Caudate nucleus (tissue), 63 donors: ENCODE measurements at places on chromosomes 5 and 9.

DNA sequence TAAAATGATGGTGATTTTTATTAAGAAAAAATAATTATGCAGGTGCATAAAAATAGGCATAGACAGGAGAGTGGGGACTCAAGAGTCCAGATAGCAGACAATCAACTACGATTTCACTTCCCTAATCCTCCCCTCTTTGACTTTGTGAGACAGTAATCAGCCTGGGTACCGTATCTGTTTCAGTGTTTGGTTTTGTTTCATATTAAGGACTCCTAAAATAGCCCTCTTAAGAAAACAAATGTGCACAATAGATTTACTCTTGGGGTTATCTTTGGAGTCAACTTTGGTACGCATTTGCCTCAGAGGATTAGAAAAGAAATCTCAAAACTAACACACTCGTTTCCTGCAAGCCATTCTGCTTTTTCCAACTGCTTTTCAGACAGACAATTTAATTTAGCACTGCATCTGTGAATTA, 96.3 kb downstream of the ZNF608 start:
- DNase-seq: no peak

- no peak for DNase-seq
Measured at GRCh38 chr9:93597871-93598646, 21.7 kb downstream of the PHF2 start.

DNA sequence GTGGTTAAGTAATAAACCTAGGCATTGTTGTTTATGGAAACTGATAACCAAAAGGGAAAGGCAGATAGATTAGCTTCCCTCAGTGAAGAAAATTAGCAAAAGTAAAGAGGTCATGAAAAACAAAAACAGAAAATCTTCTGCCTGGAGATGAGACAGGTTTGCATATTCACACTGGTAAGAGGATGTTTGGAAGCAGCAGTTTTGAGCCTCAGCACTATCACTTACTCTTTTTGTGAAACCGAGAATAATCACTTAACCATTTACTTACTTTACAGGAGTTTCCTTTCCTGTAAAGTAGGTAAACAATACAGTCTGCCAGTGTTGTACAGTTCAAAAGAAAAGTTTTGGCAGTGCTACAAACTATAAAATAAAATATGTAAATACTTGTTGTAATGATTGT, 35.5 kb upstream of the EMB start:
- DNase-seq: no peak

GRCh38 chr5:100634937-100635534, 99.9 kb downstream of the FAM174A start:
- no peak for DNase-seq

DNA sequence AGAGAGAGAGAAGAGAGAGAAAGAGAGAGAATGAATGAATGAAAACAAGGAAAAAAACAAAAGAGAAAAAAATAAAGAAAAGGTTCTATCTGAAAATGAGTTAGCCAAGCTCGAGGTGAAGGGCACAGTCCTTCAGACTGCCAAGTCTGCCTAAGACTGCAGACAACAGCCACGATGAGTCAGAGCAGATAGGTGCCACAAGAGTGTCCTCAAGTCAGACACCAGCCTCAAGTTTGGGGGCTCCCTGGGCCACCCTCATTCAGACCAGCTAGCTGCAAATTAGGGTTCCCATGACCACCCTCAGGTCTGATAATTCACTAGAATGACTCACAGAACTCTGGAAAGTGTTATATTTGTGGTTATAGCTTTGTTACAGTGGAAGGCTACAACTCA, 13.9 kb upstream of the HABP4 start:
- no peak for DNase-seq

DNA sequence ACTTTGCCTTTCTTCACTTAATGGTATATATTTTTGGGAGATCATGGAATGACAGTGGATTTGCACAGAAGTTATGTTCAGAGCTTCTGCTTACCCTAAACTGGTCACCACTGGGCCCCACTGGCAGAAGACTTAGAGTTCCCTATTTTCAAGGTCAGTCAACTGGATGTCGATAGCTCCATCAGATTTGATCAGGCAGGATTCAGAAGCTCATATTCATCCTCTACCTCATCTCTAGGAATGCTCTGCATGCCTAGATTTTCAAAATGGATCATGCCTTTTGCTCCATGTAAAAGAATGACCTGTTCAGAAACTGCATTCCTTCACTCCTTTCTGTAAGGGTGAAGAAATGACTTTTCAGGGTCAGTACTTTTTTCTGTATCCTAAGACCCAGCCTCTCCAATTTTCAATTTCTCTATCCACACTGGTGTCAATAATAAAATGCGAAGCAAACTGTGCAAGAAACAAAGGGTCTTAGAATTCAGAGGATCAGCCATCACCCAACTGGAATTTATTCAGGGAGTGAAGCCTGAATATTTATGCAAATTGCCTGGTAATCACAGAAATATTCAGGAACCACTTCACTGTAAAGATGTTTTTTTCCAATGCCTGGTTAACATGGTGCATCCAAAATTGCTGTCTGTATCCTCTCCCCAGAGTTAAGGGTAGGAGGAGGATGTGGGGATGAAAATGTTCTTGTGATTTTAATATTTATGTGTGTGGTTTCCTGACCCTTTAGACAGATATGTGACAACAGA, 125.4 kb downstream of the DOCK2 start:
- DNase-seq: no peak

DNA sequence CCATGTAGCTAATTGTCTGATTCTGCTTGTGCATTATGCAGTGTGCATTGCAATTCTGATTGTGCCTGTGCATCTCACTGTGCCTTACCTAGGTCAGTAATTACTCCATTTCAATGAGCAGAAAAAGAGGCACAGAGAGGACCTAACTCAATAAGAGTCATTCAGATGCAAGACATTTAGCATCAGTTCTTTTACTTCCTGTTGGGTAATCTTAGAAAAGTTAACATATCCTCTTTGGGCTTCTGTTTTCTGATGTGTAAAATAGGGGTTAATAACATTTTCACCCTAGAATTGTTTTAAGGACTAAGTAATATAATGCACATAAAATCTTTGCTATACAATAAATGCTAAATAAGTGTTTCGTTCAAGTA, 7.0 kb upstream of the DCTN4 start:
- no peak for DNase-seq

DNA sequence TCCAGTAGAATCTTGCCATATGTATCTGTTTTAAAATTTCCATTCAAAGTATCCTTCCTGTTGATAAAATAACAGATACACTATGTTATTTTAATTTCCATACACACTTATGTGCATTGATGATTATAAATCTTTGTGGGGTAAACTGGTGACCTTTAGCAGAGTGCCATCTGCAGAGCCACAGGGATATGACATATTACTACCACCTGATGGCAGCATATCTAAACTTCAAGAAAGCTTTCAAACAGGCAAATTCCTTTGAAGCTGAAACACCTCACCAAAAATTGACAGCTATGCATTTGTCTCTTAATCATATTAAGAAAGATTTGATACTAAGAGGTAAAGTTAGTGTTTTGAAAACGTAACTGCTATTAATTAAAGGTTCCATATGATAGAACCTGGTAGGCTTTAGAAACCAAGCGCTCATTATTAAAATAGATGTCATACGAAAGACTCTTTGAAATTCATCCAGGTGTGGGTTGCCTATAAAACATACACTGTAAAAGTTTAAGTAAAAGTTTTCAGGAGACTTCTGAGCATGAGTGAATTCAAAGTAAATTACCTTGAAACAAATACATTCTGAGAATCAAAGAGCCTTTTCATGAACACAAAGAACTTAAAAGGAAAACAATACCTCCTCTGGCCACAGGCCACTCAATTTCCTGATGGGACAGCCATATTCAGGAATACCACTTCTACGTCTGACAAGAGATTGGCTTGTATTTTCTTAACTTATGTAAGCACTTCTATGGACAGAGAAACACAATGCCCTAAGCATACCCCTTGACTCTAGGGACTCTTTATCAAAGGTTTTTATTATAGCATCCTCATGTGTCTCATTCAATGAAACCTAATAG, 93.3 kb downstream of the KIAA0825 start:
- DNase-seq: no peak

- DNase-seq: no peak
Measured at GRCh38 chr9:113653746-113654604, 190.4 kb downstream of the RGS3 start.

- DNase-seq: no peak
Measured at GRCh38 chr9:92748233-92748497, 16.5 kb downstream of the BICD2 start.

DNA sequence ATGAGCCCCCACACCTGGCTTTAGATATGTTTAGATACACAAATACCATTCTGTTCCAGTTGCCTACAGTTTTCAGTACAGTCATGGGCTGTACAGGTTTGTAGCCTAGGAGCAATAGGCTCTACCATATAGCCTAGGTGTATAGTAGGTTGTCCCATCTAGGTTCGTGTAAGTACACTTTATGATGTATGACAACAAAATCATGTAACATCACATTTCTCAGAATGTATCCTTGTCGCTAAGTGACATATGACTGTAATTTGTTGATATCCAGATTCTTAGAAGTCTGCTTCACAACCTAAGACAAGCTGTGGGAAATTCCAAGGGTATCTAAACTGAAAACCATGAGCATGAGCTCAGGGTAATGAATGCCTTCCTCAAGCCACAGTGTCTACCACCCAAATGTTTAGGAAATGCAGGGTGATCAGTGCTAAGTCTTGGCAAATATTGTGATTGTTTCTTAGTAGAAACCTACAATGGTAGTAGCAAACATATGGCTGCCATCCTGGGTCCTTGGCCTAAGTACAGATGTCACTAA, 8.4 kb downstream of the ECM2 start:
- DNase-seq: no peak

DNA sequence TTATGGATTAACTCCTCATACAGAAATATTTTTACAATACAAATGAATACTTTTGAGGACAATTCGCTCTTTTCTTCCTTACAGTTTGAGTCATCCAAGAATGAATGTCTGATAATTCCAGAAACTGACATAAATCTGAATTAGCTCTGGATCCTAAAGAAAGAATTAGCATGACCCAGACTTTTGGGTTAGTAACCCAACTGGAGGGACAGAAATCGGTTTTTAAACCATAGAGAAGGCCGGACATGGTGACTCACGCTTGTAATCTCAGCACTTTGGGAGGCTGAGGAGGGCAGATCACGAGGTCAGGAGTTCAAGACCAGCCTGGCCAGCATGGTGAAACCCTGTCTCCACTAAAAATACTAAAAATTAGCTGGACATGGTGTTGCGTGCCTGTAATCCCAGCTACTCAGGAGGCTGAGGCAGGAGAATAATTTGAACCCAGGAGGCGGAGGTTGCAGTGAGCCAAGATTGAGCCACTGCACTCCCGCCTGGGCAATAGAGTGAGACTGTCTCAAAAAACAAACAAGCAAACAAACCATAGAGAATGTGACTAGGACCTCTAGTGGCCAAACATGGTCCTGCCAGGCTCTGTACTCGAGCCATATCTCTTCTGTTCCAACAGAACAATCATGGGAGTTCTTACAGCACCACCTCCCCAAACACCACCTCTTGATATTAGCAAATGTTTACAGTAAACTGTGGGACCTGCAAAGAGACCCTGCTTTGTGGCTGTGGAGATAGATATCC, 44.8 kb downstream of the LURAP1L start:
- no peak for DNase-seq

- no peak for DNase-seq
Measured at GRCh38 chr5:59099270-59099994, 516.6 kb downstream of the RAB3C start.

DNA sequence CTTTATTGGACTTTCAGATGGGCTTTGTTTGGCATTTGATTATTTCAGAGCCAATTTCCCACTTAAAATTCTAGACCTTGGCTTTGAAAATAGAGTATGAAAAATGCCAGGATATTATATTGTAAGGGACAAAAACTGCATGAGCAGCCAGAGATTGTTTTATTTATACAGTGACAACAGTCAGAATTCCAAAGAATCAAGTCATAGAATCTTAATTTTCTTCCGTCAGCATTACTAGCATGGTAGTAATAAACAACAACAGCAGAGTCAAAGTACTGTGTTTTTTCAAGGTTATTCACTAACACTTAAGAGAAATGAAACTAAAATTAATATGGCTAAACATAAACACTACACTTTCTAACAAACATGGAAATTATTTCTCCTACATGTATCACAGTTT, 52.2 kb downstream of the MLLT3 start:
- no peak for DNase-seq

- no peak for DNase-seq
Measured at GRCh38 chr5:109863752-109864151, 174.0 kb downstream of the MAN2A1 start.

GRCh38 chr5:7877851-7878250, 8.9 kb downstream of the MTRR start:
- DNase-seq: no peak

DNA sequence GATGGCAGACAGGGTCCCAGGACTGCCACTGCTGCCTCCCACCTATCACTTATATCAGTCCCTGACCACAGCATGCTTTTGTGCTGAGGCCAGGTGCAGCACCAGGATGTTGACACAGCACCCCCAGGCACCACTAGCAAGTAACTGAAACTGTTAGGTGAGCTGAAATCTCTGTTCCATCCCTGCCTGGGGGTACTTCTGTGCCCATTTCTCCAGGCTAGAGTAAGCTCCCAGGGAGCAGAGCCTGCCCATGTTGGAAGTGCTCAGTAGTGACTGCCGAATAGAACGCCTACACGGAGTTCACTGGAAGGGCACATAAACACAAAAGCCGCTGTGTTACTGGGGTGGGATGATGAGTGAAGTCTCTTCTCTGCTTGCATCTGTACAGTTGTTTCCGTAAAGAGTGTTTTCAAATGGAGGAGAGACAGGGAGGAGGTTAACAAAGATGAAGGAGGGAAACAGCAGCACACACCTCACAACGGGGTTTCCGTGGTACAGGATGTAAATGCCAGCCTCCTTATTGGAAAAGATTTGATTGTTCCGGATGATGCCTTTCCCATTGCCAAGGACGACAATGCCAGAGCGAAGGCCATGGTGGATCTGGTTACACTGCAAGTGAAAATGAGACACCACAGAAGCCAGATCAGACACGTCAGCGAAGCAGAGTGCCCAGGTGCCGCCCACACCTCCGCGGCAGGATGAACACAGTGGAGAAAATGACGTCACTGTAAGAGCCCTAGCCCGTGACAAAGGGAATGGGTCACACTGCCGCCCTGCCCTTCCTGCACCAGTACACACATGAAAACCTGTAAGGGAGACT, 43.1 kb downstream of the POLR1E start:
- no peak for DNase-seq

DNA sequence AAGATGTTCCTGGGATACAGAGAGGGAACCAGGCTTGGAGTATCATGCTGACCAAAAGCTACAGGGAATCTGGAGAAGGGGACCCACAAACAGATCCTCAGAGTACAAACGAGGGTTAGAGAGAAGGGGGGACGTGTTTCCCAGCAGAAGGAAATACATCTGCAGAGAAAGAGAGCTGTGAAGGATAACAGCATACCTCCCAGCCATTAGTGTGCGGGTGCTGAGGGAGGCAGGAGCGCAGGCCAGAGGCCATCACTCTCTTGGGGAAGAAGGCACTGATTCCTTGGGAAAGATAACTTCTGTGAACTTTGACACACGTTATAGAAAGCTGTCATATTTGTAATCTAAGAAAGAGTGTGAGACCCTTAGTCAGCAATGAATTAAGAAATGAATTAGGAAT, 96.9 kb downstream of the KCNN2 start:
- DNase-seq: no peak

- DNase-seq: no peak
Measured at GRCh38 chr5:55071413-55071812, 31.0 kb upstream of the GZMA start.
